ENCODE measurements at places on chromosomes 12 and 14. TPM values are rescaled to one million over a fixed set of nuclear protein-coding genes. Genes with fewer than 3 reads are reported as not detected.

Gene KIF26A
- 14.8 TPM for total RNA-seq

Gene SLC2A13
- 41.9 TPM for total RNA-seq

Gene SERPINA5
- total RNA-seq = 101 TPM

Gene ADAM20
- 3.1 TPM for total RNA-seq

Gene GDF3
- total RNA-seq = not detected

Gene SSTR1
- 1.3 TPM for total RNA-seq

Gene ERBB3
- total RNA-seq = 74.8 TPM

Gene USP44
- 7.0 TPM for total RNA-seq

Measured in body of pancreas (tissue), 4 donors.